RPMI8226 (cell line): ENCODE measurements at places on chromosomes 7 and 10.

GRCh38 chr10:83636826-83637225 lies 502.5 kb upstream of the GHITM start:
- DNase-seq = no peak

- no peak for DNase-seq
Measured at GRCh38 chr10:47243791-47244190, 56.2 kb upstream of the GDF10 start.

- no peak for DNase-seq
Measured at GRCh38 chr7:116206141-116206540, 4.2 kb upstream of the TES start.

- DNase-seq = no peak
Measured at GRCh38 chr10:130435961-130436360, 299.8 kb downstream of the GLRX3 start.

DNA sequence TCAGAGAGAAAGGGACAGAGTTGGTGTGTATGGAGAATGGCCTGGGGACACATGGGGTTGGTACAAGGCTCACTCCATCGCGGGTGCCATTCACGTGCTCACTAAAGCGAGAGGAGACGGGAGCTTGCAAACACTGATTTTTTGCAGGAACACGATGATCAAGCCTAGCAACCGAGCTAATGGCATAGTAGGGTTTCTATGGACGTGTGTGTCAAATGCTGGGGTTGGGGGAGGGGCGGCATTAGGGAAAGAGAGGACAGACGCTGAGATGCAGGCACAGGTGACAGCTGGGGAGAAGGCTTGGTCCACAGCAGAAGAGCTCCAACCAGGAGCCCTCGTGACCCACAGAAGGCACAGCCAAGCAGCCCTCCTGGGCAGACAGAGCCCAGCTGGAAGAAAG lies 33.9 kb downstream of the RCC1L start:
- DNase-seq = no peak

DNA sequence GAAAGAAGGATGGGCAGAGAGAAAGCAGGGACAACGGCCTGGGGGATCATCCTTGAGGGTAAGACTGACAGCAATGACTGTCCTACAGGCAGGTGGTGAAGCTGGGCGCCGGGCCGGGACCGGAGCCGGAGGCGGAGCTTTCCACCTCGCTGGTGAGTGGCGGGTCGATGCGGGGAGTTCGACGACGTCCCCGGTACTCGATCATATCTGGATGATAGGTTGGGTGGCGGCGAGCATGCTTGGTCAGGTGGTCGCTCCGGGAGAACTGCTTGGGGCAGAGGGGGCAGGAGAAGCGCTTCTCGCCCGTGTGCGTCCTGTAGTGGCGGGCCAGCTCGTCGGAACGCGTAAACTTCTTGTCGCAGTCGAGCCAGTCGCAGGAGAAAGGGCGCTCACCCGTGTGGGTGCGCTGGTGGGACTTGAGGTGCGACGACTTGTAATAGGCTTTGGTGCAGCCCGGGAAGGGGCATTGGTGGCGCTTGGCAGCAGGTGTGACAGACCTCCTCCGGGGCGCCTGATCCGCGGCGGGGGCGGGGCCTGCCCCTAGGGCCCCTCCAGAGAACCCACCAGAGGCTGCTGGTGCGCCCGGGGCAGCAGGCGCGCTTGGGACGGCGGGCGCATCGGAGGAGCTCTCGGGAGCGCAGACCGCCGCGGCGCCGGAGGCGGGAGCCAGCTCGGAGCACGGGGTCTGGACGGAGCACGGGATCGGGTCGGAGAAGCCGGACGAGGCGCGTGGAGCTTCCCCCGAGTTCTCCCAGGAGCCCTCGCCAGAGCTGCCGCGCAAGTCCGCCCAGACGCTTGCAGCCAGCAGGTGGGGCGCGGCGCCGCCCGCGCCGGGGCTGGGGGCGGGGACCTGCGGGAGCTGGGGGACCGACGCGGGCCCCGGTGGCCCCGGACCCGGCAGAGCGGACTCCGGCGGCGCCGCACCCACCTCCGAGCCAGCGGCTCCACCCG lies 752 bp downstream of the KLF14 start:
- peak; percentile 32 for DNase-seq

GRCh38 chr10:113273181-113274163 lies 279.4 kb upstream of the HABP2 start:
- DNase-seq = no peak

- DNase-seq = no peak
Measured at GRCh38 chr7:68900096-68900495, 698.2 kb upstream of the AUTS2 start.

DNA sequence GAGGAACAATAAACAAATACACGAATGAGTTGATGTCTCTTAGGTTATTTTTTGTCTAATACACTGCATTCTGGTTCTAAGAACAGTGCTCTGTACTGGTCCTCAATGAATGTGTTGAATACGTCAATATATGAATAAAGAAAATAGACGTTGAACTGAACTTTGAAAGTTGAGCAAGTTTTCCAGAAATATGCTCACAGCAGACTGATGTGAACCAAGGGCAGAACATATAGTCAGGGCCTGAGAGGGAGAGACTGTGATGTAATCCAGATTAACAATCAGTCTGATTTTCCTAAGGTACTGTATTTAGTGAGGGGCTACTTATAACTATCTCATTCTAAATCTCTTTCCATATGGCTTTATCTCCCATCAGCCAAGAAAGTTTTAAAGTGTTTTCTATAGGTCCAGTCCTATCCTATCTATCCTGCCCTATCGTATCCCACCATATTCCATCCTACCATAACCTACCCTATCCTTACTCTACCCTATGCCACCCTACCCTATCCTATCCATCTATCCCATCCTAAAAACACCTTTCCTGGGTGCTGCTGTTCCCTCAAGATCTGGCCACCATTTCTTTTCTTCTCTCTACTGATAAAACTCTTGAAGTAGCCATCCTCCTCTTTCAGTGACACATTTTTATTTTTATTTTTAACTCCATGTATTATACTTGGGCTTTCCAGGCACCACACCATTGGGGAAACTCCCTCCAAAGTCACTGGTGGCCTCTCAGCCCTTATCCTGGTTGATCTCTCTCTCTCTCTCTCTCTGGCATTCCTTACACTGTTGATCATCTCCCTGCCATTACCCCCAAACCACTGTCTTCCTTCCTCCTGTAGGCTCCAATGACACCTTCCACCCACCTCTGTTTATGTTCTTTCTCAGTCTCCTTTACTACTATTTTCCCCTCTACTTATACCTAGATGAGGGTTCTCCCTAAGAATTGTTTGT lies 212.3 kb upstream of the SLC26A5 start:
- no peak for DNase-seq

GRCh38 chr10:124040451-124041188 lies 52.8 kb downstream of the CHST15 start:
- DNase-seq = no peak

- peak; percentile 54 for DNase-seq
Measured at GRCh38 chr10:43078986-43079273, 2.1 kb downstream of the RET start.

DNA sequence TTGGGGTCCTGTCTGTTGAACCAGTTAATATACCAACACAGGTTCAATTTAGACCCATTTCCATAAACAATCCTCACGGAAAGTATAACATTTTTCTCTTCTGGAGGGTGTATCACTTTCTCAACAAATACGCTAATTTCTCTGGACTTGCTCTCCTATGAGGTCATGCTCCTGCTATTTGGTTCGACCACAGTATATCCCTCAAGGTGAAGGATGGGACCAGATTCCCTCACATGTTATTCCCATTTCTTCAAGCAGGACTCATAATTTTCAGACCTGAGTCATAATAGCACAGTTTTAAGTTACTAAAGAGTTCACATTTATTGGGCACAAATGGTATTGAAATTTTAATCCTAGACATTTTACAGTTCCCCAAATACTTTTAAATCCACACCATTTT lies 57.2 kb downstream of the ADAM12 start:
- DNase-seq = no peak

DNA sequence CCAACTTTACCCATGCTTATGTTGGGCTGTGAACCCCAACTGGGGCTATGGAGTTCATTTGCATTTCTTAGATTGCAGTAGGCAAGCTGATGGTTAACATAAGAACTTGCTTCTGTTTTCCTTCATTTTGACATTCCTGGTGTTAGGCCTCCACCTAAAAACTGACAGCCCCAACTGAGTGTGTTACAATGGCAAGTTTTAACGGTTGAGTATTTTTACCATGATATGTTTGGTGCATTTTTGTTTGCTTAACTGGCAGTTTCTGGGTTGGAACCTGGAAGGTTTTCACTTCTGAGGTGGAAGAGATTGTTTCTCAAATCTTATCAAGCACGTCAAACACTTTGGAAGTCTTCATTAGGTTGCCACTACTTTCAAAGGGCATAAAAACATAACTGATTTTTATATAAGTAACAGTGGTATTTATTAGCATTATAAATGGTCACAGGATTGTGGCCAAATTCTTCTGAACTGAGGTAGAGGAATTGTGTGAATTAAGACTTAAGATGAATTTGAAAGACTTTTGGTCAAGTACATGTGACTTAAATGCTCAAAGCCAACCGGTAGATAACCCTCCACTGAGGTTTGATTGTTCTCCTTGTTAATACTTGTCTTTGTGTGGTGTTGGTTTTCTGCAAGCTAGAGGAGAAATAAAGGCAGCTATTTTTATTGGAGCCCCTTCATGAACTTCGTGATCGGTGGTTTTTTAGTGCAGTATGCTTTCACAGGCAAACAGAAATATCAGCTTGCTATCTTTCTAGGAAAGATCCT lies 2.8 kb downstream of the BMI1 start:
- DNase-seq = no peak

DNA sequence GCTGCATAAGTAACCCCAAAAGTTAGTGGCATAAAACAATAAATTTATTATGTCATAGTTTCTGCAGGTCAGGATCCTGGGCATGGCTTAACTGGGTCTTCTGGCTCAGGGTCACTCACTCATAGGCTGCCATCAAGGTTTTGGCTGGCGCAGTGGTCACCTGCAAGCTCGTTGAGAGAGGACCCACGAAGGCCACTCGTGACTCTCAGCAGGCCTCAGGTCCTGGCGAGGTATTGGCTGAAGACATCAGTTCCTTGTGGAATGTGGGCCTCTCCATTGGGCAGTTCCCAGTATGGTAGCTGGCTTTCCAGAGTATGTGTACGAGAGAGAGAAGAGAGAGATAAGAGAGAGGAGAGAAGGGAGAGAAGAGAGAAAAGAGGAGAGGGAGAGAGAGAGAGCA lies 138.3 kb upstream of the KLF14 start:
- DNase-seq = no peak

DNA sequence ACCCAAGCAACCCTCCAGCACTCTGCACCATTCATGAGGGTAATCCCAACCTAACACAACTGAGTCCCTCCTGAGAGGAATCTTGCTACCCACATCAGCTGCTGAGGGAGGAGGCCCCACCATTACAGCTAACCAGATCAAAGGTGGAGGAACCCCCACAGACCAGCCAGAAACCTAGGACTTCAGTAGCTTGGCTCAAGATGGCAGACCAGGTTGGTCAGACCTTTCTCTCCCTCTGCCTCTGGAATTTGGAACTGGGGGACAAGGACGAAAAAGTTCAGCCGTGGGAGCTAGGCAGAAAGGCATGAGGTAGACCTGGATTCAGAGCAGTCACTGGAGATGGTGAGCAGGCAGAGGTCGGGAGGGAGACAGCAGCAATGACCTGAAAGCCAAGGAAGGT lies 101.3 kb upstream of the CACUL1 start:
- DNase-seq = no peak

DNA sequence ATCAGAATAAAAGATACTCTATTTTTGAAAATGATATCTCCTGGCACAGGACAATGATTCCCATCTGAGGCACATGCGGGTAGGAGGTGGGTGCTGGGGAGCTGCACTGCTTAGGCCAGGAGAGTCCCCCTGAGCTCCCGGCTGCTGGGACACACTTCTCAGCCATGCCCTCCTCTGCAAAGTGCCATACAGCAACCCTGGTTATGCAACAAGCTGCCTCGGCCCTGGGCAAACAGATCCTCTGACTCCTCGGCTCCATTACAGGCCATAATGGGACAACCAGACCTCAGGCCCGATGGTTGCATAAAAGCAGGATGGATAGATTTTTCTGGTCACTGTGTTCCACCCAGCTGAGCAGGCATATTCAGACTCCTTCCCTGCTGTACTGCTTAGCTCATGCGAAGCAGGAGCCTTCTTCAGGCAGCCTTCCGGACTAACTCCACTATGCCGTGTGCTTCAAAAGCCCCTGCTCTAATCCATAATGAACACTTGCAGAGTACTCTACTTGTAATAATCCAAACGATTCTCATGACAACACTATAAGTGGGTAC lies 6.5 kb upstream of the LEP start:
- DNase-seq = no peak

DNA sequence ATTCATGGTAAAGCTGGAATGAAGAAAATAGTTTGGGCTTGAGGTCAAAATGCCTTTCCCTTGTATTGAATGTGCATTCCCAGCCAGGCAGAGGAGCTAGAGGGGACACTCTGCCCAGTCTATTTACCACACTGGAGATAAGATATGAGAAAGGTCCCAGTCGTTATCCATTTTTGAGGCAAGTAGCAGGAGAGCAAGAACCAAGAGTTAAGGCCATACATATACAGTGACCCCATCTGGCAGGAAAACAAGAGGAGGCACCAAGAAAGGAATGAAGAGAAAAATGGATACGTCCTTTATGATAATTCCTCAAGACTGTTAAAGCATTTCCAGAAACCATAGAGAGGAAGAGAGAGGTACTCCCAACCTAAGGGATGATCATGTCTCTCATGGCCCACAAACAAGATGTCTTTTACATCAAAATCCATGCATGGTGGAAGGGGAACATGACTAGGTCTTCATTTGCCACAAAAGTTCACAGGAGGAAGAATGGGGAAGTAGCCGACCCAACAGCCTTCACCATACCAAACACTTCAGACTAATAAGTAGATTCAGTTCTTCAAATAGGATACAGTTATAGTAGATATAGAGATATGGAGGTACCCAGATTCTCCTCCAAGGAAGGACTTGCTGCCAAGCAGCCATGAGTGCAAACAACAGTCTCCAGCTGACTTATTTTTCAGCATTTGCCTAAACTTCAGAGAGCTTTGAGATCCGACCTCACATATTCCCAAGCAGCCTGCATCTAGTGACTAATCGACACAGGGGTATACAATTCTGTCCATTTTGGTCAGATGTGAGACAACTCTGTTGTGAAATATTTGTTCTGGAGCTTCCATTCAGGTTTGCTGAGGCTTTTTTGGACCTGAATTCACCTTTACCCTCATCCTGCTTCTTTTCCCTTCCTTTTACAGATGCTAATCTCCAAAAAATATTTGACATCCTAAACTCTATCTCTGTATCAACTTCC lies 61.1 kb upstream of the CCDC71L start:
- DNase-seq = no peak

DNA sequence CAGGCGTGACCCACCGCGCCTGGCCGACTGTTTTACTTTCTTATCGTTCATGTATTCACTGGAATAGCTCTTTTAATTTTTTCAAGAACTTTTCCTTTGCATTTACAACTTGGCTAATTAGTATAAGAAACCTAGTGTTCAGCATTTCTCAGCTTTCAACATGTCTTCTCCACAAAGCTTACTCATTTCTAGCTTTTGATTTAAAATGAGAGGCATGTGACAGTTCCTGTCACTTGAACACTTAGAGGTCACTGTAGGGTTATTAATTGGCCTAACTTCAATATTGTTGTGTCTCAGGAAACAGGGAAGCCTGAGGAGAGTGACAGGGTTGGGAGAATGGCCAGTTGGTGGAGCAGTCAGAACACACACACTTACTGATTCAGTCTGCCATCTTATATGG lies 125.1 kb upstream of the GPR22 start:
- DNase-seq = no peak
